ENCODE measurements at places on chromosomes 12 and 14.

GRCh38 chr14:101717663-101718490, 43.6 kb upstream of the PPP2R5C start:
- no peak for DNase-seq

DNA sequence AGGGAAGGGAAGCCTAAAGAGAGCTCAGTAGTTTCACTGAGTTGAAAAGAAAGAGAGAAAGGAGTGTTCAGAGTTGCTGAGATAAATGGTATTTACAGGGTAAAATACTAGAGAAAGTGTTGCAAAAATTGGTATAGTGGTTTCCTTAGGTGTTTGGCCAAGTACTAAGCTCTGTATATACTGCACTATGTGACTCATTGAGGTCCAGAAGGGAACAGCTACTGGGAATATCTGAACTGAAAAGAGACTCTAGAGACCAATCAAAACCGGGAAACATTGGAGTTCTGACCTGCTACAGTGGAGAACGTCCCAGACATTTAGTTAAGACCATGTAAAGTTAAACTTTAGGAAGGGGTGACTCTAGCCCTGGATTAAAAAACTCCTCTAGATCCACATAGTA, 42.7 kb upstream of the ALX1 start:
- DNase-seq: no peak

GRCh38 chr12:14771651-14772137, 31.6 kb downstream of the WBP11 start:
- DNase-seq: no peak

GRCh38 chr14:77065851-77066577, 32.0 kb upstream of the CIPC start:
- DNase-seq: no peak

DNA sequence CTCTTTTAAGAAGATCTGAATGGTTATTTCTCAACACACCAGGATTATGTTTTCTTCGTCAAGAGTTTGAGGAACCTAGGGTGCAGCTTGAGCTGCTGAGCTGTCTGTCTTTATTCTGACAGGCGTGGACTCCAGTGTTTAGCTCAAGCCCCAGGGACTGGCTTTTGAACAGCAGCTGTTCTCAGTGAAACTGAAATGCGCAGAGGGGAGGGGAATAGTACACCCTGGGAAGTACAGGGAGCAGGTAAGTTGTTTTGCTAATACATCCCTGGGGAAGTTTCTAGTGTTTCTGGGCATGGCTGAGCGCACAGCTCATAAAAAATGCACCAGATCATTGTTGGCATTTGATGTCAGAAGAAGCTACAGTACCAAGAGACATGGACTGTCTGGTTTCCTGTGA, 659.8 kb downstream of the DIO2 start:
- no peak for DNase-seq

DNA sequence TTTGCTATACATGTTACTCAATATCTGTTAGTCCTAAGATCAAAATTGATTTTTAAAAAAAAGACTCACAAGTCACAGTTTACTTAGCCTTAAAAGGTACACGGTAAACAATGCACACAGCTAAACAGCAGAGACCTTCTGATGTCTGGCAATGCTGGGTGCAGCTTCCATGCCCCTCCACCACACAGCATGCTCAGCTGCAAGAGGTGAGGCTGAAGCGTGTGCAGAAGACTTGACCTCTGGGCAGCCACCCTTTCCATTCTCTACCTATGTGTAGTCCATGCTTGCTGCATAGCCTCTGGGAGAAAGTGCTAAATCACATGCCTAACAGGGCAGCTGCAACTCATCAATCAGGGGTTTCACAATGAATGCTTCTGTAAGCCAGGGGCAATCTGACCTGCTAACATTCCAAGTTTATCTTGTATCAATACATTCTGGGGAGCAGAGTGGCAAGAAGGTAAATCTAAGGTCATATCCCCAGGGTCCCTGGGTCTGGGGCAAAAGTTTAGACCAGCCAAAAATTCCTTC, 44.5 kb upstream of the AMN1 start:
- DNase-seq: no peak

DNA sequence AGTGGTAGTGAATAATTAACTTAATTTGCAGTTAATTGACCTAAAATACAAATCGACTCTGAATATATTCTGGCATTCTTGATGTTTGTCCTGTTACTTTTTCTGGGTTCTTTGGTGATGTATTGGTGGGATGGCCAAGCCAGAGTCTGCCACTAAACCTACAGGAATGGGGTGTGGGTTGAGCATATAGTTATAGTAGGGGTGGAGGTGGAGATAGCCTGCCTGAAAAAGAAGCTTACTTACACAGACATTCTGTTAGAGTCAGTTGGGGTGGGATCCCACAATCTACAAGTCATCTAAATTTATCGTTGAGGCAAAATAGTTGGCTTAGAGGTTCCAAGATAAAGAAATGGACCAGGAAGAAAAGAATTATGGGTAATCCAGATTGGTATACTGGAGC, 787.7 kb downstream of the TMTC2 start:
- no peak for DNase-seq

DNA sequence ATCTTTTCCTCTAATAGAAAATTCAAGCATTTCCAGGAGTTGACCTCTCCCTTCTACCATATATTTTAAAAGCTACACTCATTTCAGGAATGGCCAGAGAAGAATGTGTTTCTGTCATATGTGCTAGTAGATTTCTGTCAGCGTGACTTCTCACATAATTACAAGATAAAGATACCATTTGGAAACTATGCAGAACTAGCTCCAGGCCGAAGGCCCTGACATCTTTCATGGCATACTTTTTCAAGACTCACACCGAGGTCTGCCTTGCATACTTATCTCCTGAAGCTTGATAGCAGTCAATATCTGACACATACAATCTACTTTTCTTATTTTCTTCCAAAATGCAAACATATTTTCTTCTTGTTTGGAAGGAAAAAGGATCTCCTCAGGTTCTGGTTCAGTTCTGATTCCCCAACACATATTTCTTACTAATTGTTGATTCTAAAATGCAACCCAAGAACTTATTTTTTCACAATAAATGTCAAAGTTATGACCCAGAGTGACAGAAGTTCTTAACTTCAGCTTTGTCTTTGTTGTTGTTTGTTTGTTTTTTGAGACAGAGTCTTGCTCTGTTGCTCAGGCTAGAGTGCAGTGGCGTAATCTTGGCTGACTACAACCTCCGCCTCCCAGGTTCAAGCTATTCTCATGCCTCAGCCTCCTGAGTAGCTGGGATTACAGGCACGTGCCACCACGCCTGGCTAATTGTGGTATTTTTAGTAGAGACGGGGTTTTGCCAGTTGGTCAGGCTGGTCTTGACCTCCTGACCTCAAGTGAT, 99.5 kb downstream of the NTN4 start:
- DNase-seq: no peak

GRCh38 chr12:29796823-29797263, 13.1 kb upstream of the TMTC1 start:
- DNase-seq: no peak

DNA sequence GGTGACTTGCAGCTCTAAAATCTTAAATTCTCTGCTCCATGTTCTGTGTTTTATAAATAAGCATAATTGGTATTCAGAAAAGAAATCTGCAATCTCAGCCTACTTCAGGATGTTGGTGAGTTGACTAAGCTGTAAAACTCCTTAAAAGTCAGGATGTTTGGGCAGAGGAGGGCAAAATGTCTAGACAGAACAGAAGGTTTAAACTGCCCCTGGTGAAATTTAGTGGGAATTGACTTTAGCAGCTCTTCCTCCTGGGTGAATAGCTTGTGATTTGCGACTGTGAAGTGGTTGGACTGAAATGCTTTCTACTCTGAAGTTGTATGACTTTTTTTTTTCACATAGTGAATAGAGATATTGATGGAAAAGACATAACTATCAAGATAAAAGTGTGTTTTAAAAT, 85.8 kb downstream of the CAND1 start:
- no peak for DNase-seq

DNA sequence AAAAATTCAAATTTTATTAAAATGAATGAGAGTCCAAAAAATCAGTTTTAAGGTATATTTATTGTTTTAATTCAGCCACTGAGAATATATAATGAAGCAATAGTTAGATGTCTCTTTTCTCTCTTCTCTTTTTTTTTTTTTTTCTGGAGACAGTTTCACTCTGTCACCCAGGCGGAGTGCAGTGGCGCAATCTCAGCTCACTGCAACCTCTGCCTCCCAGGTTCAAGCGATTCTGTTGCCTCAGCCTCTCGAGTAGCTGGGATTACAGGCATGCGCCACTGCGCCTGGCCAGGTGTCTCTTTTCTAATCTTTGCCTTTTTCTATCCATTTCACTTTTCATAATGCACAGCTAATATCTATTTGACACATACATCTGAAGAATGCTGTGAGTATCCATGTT, 307.1 kb upstream of the RGS6 start:
- no peak for DNase-seq

DNA sequence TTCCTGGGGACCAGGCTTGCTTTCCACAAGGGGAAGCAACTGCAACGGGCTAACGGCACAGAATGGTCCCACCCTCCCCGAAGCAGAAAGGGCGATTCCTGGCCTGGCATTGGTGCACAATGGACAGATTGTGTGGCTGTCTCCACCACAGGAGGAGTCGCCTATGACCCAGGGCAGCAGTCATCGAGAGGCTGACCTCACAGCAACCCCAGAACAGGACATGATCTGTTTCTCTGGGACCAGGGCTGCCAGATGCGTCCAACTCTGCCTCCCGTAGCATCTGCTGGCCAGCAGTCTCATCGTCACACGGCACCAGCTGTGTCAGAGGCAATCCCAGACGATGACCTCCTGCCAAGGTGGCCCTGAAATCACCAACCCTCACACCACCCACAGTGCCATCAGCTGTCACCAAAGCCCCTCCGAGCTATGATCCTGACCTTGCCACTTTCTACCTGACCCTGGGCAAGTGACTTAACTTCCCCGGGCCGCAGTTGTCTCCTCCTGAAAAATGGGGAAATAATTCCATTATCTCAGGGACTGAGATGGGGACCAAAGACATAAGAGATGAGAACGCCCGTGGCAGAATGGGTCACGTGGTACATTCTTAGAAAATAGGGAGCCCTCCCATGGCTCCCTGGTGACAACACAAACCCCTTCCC, 86.7 kb downstream of the CHGA start:
- no peak for DNase-seq

- DNase-seq: no peak
Observed at GRCh38 chr14:23828001-23828400, 125.6 kb upstream of the DHRS4 start.

All from NCI-H1048 (cell line).